ENCODE measurements at places on chromosomes 11 and 22.

DNA sequence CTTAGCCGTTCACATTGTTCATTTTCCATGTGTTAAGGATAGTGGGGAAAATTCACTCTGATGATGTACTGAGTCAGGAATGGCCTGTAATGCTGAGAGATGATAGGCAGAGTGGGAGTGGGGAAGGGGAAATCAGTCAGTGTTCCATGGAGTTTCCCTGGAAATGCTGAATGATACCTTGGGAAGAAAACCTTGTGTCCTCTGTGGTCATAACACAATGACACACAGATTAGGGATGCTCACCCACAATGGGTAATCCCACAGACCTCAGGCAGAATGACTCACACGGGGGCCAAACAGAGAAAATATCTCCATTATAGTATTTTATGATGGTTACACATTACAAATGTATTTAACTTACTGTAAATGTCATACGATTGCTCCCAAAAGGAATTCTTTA is 118.0 kb downstream of the SNX19 start:
- no peak for DNase-seq

GRCh38 chr22:26524870-26525269 is 12.6 kb upstream of the TFIP11 start:
- no peak for DNase-seq

DNA sequence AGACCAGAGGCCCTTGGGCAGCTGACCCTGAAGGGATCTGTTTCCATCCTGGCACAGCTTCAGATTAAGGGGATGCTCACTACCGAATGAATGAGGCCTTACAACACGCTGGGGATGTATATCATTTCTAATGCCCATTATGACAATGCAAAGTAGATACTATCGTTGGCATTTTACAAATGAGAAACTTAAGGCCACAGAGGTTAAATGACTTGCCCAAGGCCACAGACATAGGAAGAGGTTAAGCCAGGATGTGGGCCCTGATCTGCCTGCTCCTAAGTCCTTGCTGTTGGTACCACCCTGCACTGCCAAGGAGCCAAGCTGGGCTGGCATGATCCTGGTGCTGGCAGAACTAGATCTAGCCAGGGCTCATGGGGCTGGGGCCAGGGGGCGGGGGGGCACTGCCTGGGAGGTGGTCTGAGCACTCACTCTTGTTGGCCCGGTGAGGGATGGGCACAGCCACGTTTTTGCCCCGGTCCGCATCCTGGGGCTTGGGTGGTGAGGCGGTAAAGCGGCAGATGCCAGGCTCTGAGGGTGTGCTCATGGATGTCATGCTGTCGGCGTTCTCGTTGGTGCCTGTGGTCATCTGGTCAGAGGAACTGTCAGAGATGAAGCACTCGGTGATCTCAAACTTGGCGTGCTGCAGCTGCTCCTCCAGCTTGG is 102.8 kb downstream of the CEP164 start:
- DNase-seq, result no peak

GRCh38 chr22:48588878-48589450 is 1238.7 kb downstream of the BRD1 start:
- no peak for DNase-seq

GRCh38 chr11:41784513-41785335 is 325.3 kb upstream of the LRRC4C start:
- DNase-seq, result no peak

DNA sequence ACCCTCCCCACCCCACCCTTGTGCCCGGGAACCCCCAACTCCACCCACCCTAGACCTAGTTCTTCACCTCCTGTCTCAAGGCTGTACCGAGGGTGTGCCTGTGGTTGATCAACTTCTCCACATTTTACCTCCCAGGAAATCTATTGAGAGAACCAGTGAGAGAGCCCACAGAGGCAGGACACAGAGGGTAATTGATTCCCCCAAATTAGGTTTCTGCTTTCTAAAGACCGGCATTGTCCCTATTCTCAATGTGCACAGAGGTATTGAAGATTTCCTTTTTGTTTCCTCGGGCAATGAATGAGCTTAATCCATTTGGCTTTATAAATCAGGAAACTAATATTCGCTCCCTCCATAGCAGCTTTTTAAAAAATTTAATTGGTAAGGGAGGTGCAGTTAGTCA is 6.0 kb upstream of the LMO1 start:
- DNase-seq, result no peak

- no peak for DNase-seq
Measured at GRCh38 chr11:464316-464715, 14.2 kb downstream of the PTDSS2 start.

DNA sequence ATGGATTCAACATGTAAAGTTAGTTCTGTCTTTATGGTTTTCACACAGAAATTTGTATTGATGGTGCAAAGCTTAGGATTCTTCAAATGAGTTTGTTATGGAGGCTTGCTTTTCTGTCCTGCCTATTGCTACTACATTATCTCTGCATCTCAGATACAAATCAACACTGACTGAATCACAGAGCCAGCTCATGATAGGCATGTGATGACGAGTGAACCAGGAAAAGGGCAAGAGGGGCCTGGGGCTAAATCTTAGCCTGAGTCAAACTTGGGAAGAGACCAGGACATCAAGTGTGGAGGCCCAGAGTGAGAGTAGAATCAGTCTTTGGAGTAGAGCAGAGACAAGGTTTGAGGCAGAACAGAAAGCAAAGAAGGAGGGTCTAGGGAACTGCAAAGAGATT is 107.1 kb upstream of the CD44 start:
- DNase-seq, result no peak

DNA sequence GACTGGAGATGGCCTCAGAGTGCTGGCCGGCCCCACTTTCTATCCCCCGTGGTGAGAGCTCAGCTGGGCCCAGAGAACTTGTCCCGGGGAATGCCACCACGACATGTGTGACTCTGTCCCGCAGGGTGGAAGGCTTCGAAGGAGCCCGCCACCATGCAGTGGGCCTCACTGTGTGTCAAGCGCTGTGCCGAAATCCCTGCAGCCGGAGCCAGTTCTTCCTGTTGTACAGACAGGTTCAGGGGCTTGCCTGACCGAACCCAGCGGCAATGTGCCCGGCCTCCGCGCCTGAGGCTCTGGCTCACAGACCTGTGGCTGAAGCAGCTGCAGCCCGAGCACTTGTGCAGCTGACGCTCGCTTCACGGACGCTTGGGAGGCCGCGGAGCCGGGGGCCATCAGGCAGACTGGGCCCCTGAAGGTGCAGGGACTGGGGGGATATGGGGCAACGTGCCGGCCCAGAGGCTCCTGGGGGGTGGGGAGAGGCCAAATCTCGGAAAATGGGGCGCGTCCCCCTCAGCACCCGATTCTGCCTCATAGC is 650 bp downstream of the PPM1F start:
- DNase-seq, result no peak

GRCh38 chr11:61473370-61474012 is 35.1 kb upstream of the LRRC10B start:
- no peak for DNase-seq

DNA sequence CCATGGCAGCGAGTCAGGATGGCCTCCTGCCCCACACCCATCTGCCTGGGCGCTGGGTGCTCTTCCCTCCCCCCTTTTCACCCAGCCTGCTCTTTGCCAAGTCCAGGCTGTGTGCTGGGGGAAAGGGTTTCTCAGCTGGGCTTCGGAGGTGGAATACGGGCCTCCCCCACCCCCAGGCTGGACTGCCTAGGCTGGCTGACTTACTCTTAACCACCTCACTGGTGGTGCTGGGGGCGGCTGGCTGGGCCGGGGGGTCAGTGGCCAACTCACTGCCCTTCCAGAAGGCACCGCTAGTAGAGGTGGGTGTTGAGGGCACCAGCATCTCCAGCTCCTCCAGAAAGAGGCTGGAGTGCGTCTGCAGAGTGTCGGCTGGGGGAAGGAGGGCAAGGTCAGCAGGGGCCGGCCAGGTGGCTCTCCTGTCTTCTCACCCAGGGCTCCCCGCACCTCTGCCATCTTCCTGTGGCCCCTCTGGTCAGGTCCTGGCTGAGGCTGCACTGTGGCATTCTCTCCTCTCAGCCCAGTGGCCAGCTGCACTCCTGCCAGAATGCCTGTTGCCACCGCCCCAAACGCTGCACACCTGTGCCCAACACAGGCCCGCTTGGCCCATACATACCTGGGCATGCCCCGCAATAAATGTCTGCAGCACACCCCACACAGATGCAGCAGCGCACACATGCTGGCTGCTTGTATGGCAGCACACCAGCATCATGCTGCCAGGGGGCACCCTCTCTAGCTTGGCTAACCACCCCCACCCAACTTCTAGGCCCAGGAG is 9.7 kb downstream of the PITPNM1 start:
- DNase-seq, result no peak

DNA sequence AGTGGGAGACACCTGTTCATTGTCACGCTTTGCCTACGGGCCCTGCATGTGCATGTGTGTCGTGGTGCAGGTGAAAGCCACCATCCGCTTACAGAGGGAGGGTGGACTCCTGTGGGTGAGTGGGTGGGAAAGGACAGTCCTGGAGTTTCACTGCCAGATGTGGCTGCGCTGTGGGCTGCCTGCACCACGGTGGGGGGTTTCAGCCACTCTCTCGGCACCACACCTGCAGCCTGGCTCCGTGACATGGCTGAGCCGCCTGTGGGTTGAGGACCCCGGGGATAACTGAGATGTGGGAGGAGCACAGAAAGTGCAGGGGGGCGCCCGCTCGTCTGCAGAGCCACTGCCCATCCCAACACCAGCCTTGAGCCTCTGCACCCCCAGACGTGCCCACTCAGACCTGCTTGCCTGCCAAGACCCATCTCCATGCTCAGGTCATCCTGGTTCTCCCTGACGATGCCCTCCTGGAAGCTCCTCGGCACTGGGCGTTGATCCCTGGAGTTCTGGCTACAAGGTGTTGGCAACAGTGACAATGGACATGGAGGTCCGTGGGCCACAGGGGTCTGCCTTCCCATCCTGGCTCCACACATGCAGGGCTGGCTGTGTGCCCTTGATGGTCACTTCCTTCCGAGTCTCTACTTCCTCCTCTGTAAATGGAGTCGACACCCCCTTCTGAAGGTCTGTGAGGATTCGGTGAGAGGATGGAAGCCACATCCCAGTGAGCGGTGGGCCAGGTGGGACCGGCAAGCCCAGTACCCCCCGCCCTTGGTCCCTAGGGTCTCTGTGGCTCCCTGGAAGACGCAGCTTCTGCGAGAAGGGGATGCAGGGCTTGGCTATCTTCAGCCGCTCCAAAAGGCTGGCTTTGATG is 1007.0 kb downstream of the BRD1 start:
- no peak for DNase-seq

DNA sequence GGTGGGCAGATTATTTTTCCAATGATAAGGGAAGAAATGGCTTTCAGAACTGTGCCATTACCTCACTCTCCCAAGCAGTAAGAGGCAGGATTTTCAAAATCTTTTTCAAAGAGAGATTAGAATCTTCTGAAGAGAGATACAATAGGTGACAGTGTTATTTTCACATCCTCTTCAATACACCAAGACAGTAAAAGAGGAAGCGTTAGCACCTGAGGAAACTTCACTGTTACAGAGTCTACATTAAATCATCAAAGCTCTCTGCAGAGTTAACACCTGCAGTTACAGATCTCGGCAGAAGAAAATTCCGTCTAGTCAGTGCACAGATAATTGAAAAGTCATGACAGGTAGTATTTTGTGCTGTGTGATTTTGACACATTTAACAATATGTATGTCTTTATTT is 144.9 kb downstream of the PGR start:
- DNase-seq, result no peak

GRCh38 chr11:15967966-15968365 is 388.4 kb downstream of the SOX6 start:
- no peak for DNase-seq

DNA sequence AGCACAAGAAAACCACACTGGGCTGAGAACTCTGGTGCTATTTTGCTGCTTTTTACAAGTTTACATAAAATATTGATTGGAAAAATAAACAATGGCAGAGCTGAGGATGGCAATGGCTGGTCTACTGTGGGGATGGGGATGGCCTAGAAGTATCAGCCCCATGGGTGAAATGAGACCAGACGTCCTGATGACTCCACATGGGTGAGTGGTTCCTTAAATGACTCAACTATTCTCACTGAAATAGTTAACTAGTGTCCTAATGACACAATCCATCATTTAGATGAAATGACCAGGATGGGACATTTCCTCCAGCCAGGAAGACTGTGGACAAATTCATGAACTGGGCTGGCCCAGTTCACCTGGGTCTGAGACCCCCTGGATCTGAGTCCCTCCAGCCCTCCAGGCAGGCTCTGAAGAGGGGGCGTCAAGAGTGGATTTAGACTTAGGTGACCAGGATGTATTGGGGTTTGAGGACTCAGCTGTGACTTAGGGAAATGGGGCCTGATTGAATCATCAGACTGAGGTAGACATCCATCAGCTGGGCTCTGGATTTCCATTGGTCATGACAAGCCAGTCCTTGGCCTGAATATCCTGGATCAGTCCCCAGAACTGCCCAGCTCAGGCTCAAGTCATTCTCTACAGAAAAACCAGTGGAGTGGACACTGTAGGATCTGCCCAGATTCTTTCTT is 98.2 kb upstream of the IGLL5 start:
- DNase-seq, result no peak

DNA sequence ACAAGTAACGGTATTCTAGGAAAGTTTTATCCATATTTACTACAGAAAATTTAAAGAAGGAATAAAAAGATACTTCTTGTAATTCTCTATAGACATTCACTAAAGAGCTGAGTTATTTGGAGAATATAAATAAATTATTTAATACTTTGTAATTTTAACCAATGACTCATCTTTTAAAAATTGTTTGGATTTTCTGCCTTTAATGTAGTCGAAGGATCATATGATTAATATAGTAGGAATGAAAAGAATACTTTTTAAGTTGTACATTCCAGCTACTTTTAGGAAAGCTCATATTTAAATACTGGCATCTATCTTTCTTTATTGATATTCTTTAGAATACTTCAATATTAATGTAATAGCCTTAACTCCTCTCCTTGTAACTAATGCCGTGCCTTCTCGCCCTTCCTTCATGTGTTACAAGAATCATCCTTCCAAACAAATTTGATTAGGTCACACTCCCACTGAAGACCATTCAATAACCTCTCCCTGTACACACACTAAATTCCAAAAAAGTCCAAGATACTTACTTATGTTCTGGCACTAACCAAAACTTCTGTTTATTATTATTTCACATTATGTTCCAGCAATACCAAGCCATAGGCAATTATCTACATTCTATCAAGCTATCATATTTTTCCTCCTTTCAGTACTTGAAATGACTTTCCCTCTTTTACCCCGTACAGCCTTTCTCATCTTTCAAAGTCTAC is 501.9 kb downstream of the CNTN5 start:
- DNase-seq, result no peak

DNA sequence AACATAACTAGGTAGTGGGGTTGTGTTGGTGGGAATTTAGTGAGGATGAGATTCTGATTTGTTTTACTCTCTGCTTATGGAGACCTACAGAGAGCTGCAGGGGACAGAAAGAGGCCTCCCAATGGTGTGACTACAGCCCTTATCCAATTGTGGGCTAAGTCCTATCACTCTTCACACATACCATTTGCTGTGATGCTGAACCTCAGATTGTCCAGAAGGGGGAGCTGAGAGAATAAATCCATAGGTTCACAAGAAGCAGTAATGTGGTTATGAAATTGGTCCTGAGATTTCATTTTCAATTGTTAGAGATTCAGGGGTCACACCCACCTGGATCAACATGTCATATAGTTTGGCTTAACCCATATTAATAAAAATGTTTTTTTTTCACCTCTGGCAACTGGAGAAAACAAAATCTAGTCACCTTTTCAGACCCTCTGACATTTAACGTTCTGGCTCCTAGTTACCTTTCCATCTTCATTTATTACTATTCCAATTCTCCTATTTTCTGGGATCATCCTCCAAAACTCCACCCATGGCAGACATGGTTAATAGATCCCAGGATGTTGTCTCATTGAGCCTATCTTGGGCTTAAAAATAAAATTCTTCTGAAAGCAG is 53.3 kb upstream of the PTPN5 start:
- no peak for DNase-seq

Measured in C1 segment of cervical spinal cord (tissue), 14 donors.